Stimulated activated CD8-positive, alpha-beta memory T cell treated with anti-CD3 and anti-CD28 coated beads, Interleukin-2, amount 100 ng/mL, for 1 hour (primary cell): ENCODE measurements at places on chromosomes 16 and 17.

- DNase-seq = no peak
Measured at GRCh38 chr17:45248132-45248957, 13.5 kb downstream of the SPATA32 start.

GRCh38 chr17:55069983-55070529 lies 101.5 kb downstream of the STXBP4 start:
- no peak for DNase-seq

DNA sequence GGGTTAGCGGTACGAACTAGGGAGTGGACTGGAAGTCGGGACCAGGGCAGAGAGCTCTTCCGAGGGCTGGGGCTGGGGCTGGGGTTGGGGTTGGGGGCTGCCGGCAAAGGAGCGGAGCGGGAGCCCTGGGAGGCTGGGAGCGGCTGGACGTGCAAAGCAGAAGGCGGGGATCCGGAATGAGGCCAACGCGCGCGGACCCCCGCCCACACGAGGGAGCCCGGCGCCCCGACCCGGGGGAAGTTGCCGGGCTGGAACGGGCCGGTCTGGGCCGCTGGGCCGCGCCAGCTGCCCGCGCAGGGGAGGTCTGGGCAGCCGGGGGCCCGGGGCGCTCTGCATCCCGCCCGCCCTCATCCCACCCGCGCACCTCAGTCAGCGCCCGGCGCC lies 323 bp downstream of the ST3GAL2 start:
- DNase-seq = no peak

DNA sequence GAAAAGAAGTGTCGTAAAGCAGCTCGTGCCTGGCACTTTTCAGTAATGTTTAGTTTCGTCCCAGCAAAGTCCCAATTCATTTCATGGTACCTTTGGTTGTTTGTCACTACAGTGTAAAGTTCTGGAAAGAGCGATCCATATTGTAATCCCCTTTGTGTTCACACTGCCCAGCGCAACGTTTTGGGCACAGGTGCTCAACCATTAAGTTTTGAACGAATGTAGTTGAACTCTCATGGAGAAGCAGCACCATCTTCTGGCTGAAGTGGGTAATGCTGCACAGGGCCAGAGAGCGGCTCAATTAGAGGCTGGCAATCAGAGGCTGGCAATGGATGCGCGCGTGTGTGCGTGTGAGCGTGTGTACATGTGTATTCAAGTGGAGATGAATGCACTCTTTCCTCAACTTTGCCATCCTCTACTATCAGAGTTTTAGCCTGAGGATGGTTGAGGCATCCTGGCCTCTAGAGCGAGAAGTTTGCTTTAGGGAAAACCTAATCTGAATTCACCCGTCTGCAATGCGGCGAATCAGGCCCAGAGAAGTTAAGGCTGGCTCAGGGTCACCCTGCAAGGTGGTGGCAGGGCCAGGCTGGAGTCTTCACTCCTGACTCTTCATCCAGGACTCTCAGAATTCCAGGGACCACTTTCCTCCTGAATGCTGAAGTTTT lies 29.9 kb downstream of the DYNLL2 start:
- DNase-seq = peak; percentile 69

DNA sequence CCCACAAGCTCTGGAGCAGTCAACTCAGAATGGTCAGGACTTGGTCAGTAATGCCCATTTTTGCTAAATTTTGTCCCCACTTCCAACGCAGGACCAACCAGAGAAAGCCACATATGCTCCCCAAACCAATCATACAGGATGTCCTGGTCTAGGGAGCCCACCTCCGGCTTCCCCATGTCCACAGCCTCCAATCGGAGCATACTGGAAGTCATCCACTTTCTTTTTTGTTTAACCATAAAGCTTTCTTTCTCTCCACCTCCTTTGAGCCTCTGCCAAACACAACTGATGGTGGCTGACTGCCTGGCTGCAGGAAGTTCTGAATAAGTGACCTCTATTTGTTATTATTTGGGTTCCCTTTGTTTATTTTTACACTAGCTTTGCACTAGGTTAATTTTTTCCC lies 549.1 kb downstream of the WWOX start:
- no peak for DNase-seq

DNA sequence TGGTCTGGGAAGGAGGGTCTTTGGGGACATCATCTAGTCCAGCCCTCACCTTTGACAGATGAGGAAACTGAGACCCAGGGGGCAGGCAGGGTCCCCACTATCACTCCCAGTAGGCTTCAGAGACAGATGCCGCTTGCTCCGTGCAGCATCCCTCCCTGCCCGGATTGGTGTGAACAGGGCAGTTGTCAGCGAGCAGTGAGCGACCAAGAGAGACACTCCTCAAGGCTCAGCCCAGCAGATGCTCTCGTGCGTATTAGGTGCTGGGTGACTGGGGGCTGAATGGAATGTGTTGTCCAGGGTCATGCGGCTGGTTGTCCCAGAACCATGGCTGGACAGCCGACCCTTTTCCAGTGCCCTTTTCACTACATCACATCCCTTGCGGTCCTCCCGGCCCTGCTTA lies 49.0 kb downstream of the MPRIP start:
- DNase-seq = no peak

DNA sequence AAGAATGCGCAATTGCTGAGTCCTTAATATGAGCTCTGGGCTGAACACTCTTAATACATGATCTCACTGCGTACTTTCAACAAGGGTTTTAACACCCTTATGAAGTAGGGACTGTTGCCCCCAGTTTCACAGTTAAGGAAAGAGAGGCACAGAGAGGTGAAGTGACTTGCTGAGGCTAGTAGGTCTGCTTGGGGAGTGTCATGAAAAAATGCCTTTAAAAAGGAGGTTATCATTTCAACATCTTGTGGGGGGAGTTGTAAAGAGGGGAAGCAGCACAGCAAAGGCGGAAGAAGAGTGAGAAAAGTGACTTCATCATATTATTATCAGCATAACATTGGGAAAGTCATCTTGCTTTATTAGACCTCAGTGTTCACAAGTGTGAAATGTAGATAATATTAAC lies 2.1 kb downstream of the CCL4L2 start:
- DNase-seq = no peak

- DNase-seq = no peak
Measured at GRCh38 chr17:78233678-78234077, 2.2 kb downstream of the TMEM235 start.

DNA sequence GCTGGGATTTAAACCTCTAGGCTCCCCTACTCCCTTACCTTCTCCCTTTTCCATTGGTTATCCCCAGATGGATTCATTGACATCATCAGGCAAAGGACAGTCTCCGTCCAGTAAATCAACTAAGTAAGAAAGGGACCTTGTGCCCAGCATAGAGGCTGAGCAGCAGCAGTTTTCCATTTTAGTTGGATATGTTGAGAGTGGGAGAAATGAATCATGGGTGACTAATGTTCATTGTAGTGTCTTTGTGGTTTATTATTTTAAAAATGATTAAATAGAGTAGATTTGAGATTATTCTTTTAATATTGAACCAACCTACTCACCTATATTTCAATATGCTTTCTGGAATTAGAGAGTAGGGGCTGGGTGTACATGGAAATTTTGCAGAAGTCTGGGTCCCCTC lies 99.4 kb upstream of the CACNG3 start:
- DNase-seq = no peak

GRCh38 chr17:48219617-48220016 lies 112.1 kb downstream of the SNX11 start:
- no peak for DNase-seq

DNA sequence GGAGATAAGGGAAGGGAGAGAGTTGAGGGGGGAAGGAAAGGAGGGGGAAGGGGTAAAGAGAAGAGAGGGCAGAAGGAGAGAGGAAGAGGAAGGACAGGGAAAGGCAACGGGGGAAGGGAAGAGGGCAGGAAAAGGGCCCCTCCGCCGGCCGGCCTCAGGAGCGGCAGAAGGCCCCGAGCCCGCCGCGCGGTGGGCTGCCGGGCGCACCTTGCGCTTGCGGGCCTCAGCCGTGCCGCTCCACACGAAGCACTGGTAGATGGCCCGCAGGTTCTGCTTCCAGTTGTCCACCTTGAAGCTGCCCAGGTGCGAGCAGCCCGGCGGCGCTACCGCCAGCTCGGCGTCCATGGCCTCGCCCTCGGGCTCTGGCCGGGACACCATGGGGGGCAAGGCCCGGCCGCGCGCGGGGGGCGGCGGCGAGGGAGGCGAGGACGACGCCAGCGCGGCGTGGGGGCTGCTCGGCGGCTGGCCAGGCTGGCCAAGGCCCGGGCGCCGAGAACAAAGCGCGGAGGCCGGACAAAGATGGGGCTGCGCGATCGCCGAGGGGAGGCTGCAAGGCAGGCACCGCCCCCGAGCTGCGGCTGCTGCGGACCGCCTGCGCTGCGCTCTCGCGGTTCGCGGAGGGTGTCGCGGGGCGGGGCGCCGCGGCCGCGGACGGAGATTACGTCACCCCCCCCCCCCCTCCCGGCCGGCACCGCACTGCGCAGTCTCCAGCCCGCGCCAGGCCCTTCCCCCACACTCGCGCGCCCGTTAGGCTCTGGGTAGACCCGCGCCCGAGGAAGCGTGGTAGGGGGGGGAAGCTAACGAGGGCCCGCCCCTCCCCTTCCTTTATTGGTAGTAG lies at the start of gene USP22:
TSS of gene USP22 (minus strand) at position 554 of the 838 bp plus-strand sequence. CDS start at position 378, 176 bp downstream.
- no peak for DNase-seq

DNA sequence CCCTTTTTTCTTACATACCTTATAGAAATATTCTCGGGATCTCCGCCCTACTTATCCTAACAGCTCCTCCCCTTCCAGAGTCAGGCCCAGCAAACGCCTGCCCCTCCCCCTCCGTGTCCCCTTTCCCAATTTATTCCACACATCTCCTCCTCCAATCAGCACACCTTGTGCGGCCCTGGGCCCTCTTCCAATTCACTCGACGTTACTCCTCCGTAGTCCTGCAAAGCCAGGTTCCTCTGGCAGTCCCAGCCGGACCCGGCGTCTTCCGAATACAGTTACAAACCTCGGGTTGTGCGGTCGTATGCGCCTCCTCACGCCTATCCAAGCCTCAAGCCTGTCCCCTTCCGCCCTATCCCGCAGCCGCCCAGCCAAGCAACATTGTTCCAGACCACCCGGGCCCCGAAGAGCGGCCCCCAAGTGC lies 677 bp downstream of the CBX1 start:
- DNase-seq = no peak

DNA sequence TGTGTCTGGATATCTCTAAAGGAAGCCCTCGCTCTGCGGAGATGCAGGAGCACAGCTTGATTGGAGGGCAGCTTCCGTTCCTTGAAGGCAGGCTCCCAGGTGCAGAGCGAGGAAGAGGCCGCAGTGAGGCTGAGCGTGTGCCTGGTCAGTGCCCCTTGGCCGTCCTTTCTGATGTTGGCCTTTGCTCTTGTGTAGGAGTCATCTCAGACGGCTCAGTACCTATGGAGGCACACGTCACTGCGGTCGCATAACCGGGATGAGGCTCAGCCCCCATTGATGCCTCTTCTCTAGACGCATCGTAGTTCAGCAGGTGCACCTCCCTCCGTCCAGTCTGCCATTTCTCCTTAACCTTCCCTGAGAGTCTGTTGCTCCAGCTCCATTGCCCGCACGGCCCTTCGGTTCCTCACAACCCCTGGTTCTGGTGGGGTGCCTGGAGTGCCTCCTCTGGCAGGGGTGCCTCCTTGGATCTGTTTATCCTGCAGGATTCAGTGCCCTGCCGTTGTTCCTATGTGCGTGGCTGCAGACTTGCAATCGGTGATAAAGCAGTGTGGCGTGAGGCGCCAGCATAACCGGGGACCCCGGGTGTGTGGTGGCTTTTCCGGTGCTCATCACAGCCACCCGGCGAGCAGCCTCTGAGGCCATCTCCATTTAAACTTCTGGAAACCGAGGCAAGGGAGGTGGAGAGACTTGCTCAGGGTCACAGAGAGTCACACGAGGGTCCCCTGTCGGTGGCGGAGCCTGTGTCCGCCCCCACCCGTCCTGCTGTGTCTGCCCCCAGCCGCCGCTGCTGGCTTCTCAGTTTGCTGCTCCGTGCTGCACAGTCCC lies 188.8 kb upstream of the CHMP6 start:
- no peak for DNase-seq

GRCh38 chr16:69111216-69111875 lies 5.9 kb downstream of the HAS3 start:
- DNase-seq = no peak

GRCh38 chr17:48013876-48014594 lies 23.6 kb downstream of the COPZ2 start:
- DNase-seq = no peak

DNA sequence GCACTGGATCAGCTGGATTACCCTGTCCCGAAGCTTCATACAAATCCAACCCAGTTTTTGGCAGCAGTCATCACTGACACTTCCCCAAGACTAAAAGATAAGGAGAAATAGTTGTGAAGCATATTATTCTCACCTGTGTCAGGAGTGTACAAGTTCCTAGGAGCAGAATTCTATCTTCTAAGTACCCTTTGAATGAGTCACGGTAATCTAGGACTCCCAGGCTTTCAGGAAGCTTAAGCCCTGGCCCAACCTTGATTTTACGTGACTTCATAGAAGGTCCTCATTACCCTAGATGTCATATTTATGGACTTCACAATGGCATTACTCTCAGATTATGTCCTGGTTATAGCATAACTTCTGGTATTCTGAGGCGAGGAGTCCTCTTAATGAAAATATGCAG lies 31.9 kb downstream of the CYB561 start:
- DNase-seq = no peak

DNA sequence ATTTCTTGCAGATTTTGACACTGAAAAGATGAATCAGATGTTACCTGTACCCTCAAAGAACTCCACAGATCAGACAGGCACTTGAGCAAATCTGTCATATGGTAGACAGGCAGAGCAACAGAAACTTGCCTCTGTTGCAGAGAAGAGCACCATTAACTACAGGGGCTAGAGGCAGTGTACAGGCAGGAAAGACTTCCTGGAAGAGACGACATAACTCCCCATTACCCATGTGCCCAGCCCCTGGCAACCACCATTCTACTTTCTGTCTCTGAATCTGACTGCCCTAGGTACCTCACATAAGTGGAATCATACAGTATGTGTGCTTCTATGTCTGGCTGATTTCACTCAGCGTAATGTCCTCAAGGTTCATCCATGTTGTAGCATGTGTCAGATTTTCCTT lies 15.5 kb downstream of the GFOD2 start:
- no peak for DNase-seq

- DNase-seq = no peak
Measured at GRCh38 chr16:87254296-87254695, 62.9 kb downstream of the C16orf95 start.

GRCh38 chr16:85943711-85944110 lies 44.7 kb downstream of the IRF8 start:
- DNase-seq = no peak

GRCh38 chr16:85567101-85567866 lies 45.8 kb upstream of the GSE1 start:
- no peak for DNase-seq

- DNase-seq = no peak
Measured at GRCh38 chr16:25957707-25958106, 265.9 kb downstream of the HS3ST4 start.

- DNase-seq = no peak
Measured at GRCh38 chr17:12386225-12386624, 279.5 kb upstream of the MYOCD start.

- DNase-seq = no peak
Measured at GRCh38 chr17:6380915-6381438, 53.9 kb downstream of the AIPL1 start.

DNA sequence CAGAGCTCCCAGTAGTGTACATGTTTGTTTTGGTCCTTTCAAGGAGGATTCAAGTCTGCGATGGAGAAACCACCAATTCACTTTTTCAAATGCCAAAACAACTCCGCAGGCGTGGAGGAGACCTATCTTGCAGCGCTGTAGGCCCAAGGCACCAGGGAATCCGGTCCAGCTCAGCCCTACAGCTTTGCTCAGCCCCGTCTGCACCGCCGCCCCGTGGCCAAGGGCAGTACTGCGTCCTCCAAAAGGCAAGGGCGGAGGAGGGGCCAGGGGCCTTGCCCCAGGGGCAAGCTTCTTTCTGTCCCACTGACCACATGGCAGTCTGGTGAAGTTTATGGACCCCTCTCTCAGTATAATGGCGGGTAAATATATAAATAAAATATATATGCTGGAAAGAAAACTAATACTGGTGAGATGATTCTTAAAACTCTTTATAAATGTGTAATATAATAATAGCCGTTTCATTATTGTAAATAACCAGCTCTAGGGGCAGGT lies 709 bp upstream of the CD300LG start:
- peak; percentile 54 for DNase-seq
